Adrenal gland (tissue), 19 donors: ENCODE measurements at places on chromosomes 1 and 21. TPM values are rescaled to one million over a fixed set of nuclear protein-coding genes. Genes with fewer than 3 reads are reported as not detected.

DNA sequence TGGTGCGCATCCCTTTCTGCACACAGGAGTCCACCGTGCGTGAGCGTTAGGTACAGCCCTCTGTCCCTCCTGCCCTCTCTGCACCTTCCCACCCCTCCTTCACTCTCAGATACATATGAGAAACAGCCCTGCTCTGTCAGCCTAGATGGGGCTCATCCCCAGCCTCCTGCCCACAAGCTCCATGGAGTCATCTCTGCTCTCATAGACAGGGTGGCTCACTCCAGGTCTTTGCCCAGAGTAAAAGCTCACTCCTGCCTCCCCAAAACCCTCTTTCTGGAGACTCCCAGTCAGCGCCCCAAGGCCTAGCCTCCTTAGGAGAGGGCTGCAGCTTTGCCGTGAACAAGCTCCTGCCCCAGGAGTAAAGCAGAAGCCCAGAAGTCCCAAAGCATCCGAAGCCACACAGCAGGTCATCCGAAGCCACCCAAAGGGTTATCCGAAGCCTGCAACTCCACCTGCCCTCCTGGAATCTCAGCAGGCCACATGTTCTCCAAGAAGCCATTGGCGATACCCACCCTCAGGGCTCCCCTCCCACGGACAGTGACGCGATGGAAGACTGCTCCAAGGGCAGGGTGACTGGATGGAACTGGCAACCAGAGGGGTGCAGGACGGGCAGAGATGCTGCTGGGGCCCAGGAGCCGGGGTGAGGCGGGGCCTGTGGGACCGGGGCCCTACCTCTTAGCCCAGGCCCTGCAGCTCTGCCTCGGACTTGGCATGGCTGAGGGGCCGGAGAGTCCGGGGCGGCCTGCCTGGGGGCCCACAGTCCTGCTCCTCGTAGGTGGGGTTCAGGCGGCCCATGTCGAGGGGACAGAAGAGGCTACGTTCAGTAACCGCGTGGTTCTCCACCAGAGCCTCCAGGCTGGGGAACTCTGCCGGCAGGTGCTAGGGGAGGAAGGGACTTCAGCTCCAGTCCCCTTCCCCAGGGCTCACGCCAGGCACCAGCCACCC lies 3.6 kb upstream of the KIF17 start:
- no peaks in the 10 kb centered on the region for H3K36me3 ChIP-seq
- H3K27me3 ChIP-seq, result no peaks in the 10 kb centered on the region
- peaks cover 5% of the 10 kb centered on the region for H3K4me1 ChIP-seq
- no peak overlapping the region for H3K27ac ChIP-seq
- no peak overlapping the region for H3K4me3 ChIP-seq
- DNase-seq, result peak; percentile 39

DNA sequence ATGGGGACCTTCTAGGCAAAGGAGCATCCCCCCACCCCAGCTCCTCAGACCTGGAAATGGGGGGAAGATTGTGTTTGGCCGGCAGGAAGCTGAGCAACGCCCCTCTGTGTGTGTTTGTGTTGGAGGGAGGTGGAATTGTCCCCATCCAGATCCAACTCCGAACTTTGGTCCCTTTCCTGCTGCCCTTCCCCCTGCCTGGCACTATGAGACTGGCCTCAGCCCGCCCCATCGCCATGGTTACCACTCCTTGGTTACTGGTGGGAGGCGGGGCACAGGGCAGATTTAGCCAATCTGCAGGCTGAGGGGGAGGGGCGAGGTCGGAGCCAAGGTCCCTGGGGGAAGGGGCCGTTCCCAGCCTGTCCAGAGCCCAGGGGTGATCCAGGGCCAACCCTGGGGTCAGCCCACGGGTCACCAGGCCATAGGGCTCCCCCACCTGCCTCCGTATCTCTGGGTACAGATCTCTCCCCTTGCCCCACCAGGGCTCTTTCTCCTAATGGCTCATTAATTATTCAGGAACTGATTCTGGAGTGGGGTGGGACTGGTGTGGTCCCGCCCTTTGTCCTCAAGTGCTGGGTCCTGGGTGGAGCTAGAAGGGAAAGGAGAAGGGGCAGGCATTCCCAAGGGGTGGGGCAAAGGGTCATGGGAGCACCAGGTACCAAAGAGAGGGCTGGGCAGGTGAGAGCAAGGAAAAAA lies 15.2 kb downstream of the PTPRF start:
- peak; percentile 80 for DNase-seq
- no peaks in the 10 kb centered on the region for H3K36me3 ChIP-seq
- H3K4me1 ChIP-seq, result peaks cover 5% of the 10 kb centered on the region
- H3K27ac ChIP-seq, result no peak overlapping the region

DNA sequence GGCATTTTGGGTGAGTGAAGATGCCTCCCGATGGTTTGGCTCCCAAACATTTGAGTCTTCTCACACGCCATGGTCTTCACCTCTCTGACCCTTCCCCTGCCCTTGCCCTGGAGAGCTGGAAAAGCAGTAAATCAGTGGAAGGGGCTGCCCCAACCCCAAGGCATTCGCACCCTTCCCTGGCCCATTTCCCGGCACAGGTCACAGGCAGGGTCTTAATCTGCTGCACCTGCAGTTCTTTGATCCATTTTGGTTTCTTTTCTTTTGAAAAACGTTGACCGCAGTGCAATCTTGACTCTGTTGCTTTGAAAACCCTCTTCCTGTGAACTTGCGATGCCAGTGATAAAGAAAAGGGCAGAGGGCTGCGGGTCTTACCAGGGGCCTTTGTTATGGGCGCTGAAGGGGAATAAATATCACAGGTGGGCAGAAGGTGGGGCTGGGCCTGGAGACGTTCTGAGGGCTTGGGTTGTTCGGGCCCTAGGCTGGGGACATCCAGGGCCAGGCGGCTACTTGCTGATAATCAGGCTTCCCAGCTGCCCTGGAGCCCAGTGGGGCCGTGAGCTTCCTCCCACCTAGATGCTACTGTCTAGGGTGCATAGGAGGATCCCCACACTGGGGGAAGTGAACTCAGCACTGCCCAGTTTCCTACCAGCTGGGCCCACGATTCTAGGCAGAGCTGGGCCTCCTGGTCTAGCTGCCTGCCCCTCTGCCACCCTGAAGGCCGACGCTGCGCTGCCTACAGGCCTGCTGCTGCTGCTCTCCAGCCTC lies 38.6 kb upstream of the EPS8L3 start:
- no peaks in the 10 kb centered on the region for H3K4me1 ChIP-seq
- no peak for DNase-seq
- no peaks in the 10 kb centered on the region for H3K36me3 ChIP-seq
- no peak overlapping the region for H3K27ac ChIP-seq

The KCNQ4 gene
- not detected for total RNA-seq

The PROX1 gene
- 91.7 TPM for total RNA-seq

DNA sequence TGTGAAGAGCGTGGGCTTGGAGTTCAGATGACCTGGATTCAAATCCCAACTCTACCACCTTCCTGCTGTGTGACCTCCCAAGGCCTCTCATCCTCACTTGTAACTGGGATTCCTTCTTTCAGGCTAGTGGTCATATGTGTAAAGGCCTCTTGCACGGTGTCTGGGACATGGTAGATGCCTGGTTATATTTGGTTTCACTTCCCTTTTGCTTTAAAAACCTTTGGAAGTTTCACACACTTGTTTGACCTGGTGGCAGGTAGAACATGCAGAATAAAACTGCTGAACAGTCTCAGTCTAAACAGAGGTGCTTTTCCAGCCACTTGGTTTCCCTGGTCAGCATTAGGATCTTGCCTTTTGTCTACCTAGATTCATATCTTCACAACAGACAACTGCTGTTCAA lies 37.0 kb upstream of the RCAN3 start:
- H3K27ac ChIP-seq, result no peak overlapping the region
- H3K4me1 ChIP-seq, result no peaks in the 10 kb centered on the region
- H3K4me3 ChIP-seq, result no peak overlapping the region
- no peak for DNase-seq
- H3K27me3 ChIP-seq, result no peaks in the 10 kb centered on the region

- no peak for DNase-seq
- H3K27ac ChIP-seq, result no peak overlapping the region
- no peaks in the 10 kb centered on the region for H3K4me1 ChIP-seq
- no peaks in the 10 kb centered on the region for H3K36me3 ChIP-seq
- H3K27me3 ChIP-seq, result no peaks in the 10 kb centered on the region
These were observed 4.3 kb downstream of the DCST1 start for GRCh38 chr1:155037851-155038441.

GRCh38 chr1:27346991-27347624 lies 5.3 kb downstream of the SYTL1 start:
- no peak overlapping the region for H3K4me3 ChIP-seq
- DNase-seq, result no peak

The SLC5A3 gene
- total RNA-seq, result 40.2 TPM

The SRGAP2 gene
- 119 TPM for total RNA-seq
